ENCODE measurements at places on chromosomes 1 and 21.

DNA sequence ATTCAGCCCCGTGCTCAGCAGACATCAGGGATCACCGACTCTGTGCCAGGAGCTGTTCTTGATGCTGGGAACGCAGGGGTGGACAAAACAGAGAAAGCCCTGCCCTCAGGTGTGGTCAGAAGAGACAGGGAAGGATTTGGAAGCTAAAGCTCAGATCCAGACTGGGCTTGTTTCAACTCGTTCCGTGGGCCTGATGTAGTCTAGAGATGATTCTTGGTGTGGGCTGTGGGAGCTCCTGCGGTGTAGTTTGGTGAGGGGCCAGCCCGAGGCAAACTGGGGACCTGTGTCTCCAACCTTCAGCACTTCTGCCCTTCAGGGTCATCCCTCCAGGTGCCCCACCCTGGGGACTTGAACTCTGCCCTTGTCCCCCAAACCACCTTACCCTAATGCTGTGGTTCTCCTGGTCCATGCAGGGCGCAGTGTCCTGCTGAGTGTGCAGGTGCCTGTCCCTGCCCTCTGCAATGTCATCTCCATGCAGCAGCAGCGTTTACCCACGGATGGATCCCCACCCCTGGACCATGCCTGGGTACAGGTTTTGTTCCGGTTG is 17.3 kb upstream of the ABCG1 start:
- DNase-seq = peak; percentile 64

DNA sequence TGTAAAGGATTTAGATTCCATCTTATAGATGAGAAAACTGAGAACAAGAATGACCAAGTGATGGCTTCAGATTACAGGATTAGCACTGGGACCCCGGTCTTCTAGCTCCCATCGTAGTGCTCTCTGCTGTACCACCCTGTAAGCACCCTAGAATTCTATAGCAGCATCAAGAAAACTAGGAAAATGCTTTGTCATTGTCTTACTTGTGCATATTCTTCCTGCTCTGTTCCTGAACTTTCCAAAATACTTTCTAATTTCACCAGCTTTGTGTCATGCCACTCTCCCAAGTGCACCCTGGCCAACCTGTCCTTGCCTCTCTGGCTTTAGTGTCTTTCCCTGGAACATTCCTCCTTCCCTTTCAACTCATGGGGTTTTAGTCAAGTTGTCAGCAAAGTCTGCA is 6.0 kb upstream of the KLHL20 start:
- DNase-seq = no peak

DNA sequence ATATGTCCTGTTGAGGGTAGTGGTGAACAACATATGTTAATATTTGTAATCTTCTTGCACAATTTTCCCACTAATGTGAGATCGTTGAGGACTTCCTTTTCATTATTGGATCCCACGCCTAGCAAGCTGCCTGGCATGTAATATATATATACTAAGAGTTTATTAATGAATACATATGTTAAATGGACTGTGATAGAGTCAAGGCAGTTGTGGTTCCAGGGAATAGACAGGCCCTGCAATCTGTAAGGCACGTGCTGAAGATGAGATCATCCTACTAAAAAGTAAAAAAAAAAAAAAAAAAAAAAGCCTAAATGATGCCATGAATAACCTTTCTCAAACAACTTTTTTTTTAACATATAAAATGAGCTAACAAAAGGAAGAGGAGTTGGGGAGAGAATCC is 28.9 kb downstream of the PLPPR5 start:
- DNase-seq = no peak

DNA sequence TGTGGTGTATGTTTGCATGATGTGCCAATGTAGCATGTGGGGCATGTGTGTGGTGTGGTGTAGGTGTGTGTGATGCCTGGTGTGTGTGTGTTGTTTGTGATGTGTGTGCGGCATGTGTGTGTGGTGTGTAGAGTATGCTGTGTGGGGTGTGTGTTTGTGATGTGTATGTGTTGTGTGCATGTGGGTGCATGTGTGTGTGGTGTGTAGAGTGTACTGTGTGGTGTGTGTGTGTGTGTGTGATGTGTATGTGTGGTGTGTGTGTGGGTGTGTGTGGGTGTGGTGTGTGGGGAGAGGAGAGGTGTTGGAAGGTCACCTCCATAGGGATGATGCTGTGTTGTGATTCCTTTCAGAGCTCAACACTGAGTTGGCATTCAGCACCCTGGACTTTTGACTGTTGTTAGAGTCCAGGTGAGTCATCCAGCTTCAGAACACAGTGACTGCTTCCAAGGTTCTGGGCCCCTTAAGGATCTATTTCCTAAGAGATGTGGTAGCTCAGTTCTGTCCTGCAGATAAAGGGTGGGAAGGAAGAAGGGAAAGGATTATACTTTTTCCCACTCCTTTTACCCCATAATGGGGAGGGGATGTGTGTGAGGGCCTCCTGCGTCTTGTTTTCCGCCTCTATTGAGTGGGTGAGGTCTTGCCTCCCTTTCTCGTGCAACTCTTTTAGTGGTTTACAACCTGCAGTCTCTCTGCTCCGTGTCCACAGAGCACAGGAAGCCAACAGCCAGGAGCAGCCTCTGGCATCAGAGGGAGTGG is 47.6 kb downstream of the RHOU start:
- DNase-seq = peak; percentile 12

- DNase-seq = no peak
Measured at GRCh38 chr1:61579802-61580201, 145.1 kb downstream of the TM2D1 start.

GRCh38 chr1:9654834-9655723 is 3.5 kb downstream of the PIK3CD start:
- DNase-seq = no peak

- no peak for DNase-seq
Measured at GRCh38 chr1:88191917-88192316, 492.2 kb upstream of the PKN2 start.

GRCh38 chr1:112250892-112251291 is 145.1 kb upstream of the CTTNBP2NL start:
- DNase-seq = no peak

DNA sequence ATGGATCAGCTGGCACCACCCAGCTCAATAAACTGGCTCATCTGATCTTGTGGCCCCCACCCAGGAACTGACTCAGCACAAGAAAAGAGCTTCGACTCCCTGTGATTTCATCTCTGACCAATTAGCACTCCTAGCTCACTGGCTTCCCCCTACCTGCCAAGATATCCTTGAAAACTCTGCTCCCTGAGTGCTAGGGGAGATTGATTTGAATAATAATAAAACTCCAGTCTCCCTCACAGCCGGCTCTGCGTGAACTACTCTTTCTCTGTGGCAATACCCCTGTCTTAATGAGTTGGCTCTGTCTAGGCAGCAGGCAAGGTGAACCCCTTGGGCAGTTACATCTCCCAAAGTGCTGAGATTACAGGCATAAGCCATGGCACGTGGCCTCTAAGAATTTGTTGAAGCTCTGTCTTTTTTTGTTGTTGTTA is 11.8 kb upstream of the RHBDL2 start:
- DNase-seq = peak; percentile 78

GRCh38 chr21:35324372-35325220 is 275.5 kb upstream of the RUNX1 start:
- DNase-seq = peak; percentile 35

GRCh38 chr1:218383051-218383450 is 37.9 kb downstream of the TGFB2 start:
- DNase-seq = no peak

- DNase-seq = no peak
Measured at GRCh38 chr1:47598357-47598756, 160.5 kb downstream of the FOXD2 start.

- DNase-seq = peak; percentile 7
Measured at GRCh38 chr1:162678439-162678838, 46.2 kb downstream of the DDR2 start.

- DNase-seq = no peak
Measured at GRCh38 chr1:39574646-39575045, 1.9 kb downstream of the PABPC4 start.

GRCh38 chr1:226365831-226366231 is 42.1 kb downstream of the PARP1 start:
- DNase-seq = peak; percentile 7

GRCh38 chr1:98692482-98692881 is 31.0 kb downstream of the SNX7 start:
- DNase-seq = no peak

DNA sequence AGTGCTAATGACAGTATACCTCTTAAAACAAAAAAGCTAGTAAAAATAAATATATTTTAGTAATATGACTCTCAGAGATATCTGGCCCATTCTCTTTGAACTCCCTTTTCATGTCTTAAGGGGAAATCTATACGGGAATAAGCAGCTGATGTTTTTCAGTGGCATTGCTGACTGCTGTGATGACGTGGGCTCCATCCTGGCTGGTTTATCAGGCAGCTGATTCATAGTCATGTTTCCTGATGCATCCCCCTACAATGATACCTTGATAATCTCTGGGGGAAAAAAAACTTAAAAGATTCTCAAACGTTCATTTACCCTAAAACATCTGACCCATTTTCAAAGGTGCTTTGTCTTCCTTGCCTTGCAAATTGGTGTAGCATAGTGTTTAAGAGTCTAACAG is 53.8 kb downstream of the ABCA4 start:
- no peak for DNase-seq

DNA sequence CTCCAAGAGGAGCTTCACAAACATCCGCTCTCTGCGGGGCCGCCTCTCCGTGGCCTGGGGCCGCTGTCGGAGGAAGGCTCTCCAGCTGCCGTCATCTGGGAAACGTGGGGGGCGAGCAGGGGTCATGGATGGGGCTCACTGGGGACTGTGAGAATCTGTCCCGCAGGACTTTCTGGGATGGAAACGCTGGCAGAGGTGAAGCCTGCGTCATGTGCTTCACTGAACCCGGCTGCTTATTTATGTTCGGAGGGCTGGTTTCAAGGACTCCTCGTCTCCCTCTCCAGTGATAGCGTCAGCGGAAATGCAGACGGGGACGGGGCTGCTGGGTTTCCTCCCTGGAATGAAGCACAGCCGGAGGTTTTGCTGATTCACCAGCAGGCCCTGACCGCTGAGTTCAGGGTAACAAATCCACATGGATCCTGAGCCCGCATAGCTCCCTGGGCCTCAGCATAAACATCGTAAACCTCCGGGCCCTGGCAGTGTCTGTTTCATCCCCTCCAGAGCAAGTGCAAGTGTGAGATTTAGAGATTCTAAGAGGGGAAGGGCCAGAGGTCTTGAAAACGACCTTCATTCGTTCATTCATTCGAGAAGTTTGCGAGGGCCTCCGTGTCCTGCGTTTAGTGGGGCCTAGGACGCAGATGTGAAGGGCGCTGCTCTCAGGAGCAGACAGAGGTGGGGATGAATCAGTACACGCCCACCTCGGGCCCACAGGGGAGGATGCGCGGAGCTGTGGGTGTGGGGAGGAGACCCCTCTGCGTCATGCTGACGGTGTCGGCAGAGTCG is 7.0 kb upstream of the POFUT2 start:
- DNase-seq = peak; percentile 13

DNA sequence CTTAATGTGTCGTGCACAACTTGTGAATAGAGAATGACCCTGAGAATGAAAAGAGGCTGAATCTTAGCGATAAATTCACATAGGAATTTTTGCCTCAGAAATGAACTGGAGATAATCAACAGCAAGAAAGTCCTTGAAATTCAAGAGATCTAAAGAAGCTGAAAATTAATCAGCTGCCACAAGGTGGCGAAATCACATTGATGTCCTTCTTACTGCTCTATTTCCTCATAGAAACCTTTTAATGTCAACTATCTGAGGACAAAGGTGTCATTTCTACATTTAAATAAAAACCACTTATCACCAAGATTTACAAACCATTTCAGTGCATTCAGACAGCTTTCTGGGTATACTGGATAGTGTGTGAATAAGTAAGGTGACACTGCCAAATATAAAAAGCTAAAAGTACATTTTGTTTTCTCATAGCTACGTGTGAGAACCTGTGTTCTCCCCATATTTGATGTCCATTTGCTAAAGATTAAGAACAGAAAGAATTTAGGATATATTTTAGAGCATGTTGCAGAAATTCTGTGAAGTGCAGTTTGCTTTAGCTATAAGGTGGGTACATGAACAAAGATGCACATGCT is 485.3 kb upstream of the PTBP2 start:
- DNase-seq = peak; percentile 62

GRCh38 chr1:109765896-109766615 is 2.3 kb upstream of the EPS8L3 start:
- no peak for DNase-seq

- no peak for DNase-seq
Measured at GRCh38 chr1:168453056-168453455, 90.7 kb downstream of the XCL2 start.

- no peak for DNase-seq
Measured at GRCh38 chr1:53410100-53410541, 49.1 kb upstream of the DMRTB1 start.

DNA sequence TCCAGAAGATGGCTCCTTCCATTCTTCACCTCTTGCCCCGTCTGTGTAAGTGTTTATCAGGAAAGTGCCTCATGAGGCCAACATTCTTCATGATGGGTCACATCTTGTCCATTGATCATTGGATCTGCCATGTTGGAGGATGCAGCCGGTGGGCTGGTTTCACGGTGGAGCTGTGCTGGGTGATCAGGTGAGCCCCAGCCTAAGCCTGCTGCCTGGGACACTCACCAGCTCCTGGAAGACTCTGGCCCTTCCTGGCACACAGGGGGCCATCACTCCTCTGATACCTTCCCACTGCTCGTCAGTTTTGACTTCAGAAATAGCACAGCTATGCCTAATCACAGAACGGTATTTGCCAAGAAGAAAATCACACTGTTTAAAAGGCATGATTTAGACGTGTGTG is 38.3 kb downstream of the UBASH3A start:
- no peak for DNase-seq

DNA sequence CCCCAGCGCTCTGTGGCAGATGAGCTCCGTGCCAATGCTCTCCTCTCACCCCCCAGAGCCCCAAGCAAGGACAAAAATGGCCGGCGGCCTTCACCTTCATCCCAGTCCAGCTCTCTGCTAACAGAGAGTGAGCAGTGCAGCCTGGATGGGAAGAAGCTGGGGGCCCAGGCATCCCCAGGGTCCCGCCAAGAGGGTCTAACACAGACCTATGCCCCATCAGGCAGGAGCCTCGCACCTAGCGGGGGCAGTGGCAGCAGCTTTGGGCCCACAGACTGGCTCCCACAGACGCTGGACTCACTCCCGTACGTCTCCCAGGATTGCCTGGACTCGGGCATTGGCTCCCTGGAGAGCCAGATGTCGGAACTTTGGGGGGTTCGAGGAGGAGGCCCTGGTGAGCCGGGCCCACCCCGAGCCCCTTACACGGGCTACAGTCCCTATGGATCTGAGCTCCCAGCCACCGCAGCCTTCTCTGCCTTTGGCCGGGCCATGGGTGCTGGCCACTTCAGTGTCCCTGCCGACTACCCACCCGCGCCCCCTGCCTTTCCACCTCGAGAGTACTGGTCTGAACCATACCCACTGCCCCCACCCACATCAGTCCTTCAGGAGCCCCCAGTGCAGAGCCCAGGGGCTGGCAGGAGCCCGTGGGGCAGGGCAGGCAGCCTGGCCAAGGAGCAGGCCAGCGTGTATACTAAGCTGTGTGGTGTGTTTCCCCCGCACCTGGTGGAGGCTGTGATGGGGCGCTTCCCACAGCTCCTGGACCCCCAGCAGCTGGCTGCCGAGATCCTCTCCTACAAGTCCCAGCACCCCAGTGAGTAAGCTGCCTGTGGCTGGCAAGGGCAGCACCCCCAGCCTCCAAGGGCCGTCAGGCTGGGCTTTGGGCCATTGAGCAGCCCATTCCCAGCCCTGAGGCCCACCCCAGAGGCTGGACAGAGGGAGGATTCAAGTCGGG is 8.7 kb downstream of the ZC3H12A start:
- no peak for DNase-seq
